ENCODE measurements at places on chromosomes 3 and 15.

DNA sequence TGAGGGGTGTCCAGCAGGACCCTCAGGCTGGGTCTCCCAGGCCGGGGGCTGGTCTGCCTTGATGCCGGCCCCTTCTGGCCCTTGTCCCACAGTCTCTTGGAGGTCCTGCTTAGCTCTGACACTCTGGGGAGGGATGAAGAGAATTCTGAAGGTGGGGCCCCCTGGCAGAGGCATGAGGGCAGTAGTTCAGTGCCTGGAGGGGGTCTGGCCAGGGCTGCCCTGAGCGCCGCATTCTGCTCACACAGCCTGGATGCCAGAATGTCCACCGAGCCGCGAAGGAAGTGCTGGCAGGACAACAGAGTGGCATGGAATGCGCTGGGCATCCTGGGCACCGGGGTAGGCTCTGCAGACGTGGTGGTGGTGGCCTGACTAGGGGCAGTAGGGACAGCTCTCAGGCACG is 55.5 kb downstream of the SMAD6 start:
- DNase-seq: no peak

DNA sequence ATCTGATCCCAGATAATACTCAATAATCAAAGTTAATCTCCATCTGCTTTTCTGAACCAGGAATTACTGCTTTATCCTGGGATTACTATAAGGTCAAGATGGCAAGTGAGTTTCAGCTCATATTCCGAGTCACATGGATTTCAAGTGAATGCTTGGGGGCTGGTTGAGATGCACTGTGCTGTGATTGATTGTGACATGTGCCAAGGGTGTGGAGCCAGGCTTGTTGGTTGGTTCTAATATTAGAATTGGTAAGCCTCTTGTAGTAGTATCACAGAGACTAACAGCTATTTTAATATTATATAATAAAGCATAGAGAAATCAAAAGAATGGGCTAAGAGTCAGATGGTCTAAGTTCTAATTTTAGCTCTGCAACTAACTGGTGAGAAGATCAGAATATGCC is 74.2 kb upstream of the ICE2 start:
- DNase-seq: no peak

GRCh38 chr3:46660003-46660402 is 33.5 kb downstream of the ALS2CL start:
- no peak for DNase-seq

GRCh38 chr3:12750223-12750622 is 8.8 kb downstream of the TMEM40 start:
- no peak for DNase-seq

- DNase-seq: no peak
Measured at GRCh38 chr15:43908516-43909050, 81.8 kb downstream of the WDR76 start.

DNA sequence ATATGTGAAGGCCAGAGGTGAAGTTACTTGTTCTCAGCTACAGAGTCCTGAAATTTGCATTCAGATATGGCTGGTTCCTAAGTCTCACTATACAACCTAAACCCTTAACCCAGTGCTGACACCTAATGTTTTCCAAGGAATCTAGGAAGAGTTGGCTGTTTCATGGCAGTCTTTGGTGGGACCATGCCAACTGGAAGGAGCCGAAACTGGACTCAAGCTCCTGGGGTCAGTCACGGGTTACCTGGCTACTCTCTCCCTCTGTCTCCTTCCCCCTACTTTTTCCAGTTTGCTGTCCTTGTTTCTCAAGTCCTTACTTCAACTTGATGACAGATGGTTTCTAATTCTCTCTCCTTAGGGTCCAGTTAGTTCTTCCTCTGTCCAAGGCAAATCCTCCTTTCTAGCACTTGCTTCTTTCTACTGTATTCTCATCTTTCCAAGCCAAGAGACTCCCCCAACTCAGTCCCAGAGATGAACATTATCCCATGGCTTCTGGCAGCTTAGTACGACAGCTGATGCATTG is 88.6 kb upstream of the COL6A5 start:
- DNase-seq: peak; percentile 48

- DNase-seq: no peak
Measured at GRCh38 chr3:8555725-8556472, 54.3 kb downstream of the LMCD1 start.

- DNase-seq: no peak
Measured at GRCh38 chr3:43597961-43598360, 23.9 kb downstream of the ANO10 start.

GRCh38 chr3:23671851-23672589 is 133.7 kb upstream of the UBE2E1 start:
- DNase-seq: peak; percentile 61

- DNase-seq: no peak
Measured at GRCh38 chr3:106343811-106344210, 475.0 kb upstream of the CBLB start.

DNA sequence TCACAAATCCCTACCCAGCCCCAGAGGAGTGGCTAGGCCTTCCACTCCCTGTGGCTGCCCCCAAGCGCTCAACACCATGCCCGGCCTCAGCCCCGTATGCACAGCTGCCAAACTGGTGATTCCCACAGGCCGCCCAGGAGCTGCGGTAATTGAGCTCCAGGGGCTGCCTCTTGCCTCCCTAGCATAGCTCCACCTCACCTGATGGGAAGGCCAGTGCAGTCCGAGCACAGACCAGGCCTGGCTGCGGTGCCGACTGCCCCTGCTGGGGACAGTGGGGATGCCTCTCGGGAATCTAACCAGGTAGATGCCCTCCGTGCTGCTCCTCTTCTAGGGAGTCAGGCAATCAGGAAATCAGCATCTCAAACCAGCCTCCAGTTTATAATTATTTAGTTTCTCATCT is 25.9 kb downstream of the SCN5A start:
- DNase-seq: no peak

DNA sequence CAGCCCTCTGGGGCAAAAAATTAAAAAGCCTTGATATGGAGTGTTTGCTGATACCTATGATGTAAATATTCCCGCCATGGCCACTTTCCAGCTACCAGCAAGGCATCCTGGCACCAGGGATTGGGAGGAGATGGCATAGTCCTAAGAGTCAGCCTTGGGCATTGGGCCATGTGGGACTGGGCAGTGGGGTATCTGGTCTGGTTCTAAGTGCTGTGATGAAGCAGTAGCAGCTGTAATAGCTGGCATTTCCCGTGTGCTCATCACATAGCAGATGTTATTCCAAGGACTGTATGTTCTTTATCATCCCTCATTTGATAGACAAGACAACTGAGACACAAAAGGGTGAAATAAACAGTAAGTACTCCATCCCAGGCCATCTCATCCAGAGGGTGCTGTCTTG is 6.9 kb upstream of the SACM1L start:
- no peak for DNase-seq

- DNase-seq: peak; percentile 38
Measured at GRCh38 chr15:58793862-58794261, 22.8 kb downstream of the MINDY2 start.

DNA sequence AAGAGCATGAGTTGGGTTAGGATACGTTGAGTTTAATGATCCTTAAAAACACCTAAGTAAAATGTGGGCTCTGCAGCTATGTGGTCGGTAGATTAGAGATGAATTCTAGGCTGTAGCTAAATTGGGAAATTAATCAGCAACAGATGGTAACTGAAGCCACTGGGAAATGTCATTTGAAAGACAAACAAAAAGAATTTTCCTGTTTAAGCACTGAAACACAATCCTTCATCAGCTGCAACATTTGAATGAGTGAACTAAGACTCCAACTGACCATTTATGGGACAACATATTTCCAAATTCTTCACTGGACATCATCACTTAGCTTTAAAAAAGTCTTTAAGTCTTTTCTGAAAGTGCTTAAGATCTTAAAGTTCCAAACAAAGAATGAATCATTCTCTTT is 226.9 kb downstream of the ZNF385D start:
- no peak for DNase-seq

DNA sequence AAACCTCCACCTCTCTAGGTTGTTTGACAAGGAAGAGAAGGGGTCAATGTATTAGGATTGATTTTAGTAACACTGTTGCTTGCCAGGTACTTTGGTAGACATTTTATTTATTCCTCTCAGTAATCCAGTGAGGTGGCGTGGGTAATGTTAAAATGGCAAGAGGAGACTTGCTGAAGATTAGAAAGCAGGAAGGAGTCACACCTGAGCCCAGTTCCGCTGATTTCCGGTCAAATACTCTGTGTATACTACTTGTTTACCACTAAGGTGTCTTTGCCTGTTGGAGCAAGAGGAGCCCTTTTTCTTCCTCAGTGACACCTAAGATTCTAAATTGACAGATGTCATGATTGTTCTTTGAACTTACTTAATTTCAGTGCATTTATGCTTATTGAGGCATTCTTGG is 1.7 kb downstream of the OXNAD1 start:
- DNase-seq: no peak

GRCh38 chr3:129052675-129053074 is 7.9 kb upstream of the GP9 start:
- DNase-seq: no peak

DNA sequence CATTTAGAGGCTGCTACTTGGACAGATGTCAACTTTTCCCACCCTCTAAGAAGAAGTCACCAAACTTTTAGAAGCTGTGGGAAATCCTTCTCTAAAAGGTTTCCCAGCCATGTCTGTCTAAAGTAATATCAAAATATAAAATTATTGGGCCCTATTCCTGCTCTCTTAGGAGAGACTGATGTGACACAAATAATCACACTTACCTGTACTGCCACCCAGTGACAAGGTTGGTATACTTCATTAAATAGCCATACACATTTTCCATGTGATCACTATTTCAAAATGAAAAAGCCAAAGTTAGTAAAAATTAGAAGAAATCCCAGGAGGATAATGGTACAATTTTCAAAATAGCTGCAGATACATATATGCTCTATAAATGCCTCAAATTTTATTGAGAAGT is 12.6 kb downstream of the OSBPL11 start:
- no peak for DNase-seq

DNA sequence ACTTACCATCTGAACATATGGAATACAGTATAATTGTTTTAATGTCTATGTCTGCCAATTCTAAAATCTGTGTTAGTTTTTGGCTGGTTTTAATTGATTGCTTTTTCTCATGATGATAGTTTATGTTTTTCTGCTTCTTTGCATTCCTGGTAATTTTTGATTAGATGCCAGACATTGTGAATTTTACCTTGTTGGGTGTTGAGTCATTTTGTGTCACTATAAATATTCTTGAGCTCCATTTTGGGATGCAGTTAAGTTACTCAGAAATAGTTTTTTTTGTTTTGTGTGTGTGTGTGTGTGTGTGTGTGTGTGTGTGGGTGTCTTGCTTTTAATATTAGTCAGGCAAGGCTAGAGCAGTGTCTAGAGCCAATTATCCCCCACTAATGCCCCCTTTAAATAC is 818.8 kb upstream of the NR2F2 start:
- DNase-seq: no peak

- DNase-seq: no peak
Measured at GRCh38 chr3:13420831-13421765, 976 bp upstream of the NUP210 start.

DNA sequence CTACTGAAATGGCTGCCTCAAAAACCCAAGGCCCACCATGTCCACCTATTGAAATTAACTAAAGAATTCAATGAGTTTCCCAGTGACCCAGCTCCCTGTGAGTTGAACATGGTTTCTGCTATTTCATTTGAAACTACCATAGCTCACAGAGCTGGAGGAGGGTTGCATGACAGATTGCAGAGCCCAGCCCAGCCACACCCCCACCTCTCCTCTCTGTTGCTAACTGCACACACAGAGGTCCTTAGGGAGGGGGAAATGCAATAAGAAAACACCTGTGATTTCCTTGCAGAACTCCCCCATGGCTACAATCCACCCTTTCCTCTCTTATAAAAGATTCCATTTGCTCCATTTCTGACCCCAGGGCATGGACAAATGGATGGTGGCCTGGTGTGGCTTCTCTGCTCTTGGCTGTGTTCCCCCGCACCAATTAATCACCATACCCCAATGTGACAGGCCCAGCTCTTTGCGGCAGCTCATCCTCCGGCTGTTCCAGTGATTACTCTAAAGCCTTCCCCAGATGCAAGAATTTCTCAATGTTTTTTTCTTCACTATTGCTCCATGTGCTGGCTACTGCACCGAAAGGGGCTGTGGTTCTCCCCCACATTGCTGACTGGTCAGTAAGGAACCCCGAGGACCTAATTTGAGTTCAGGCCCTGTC is 208.4 kb upstream of the KBTBD8 start:
- no peak for DNase-seq

DNA sequence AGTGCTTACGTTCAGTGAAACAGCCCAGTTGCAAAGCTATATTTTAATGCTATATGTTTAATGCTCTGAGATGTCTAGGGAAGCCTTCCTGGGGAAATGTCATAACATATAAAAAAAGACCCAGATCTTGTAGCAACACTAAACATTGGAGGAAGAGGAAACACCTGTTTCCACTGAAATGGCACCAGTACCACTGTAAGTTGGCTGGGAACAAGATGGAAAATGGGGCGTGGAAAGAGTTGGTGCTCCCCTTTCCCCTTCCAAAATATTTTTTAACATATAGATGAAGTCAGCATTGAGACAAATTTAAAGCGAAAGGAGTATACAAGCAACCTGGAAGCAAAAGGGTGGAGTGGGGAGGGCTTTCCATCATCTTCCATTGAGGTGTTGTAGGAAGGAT is 289.9 kb upstream of the COL8A1 start:
- DNase-seq: no peak

- no peak for DNase-seq
Measured at GRCh38 chr15:61832223-61832622, 228.0 kb downstream of the VPS13C start.

- no peak for DNase-seq
Measured at GRCh38 chr15:57090496-57090859, 172.0 kb downstream of the TCF12 start.

DNA sequence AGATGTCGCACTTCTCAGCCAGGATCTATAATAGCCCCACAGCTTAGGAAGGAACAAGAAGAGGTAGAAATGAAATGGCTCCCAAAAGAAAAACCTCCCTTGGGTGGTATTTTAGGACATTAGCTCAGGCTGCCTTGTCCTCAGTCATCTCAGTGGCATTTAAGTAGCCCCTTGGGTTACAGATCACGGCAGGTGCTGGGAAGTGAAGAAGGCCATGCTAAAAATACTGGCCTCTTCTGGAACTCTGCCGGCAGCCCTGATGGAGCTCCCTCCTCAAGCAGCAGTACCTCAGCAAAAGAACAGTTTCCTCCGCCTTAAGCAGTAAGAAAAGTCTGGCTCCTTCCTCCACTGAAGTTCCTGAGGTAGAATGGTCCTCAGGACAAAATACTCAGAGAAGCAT is 7.3 kb upstream of the TPM1 start:
- DNase-seq: no peak
